ENCODE measurements at places on chromosomes 12 and 14. TPM values are rescaled to one million over a fixed set of nuclear protein-coding genes. Genes with fewer than 3 reads are reported as not detected.

GRCh38 chr12:82648259-82648909 lies 38.3 kb upstream of the TMTC2 start:
- H3K4me3 ChIP-seq = no peak overlapping the region
- no peaks in the 10 kb centered on the region for H3K36me3 ChIP-seq
- H3K27me3 ChIP-seq = no peaks in the 10 kb centered on the region
- H3K4me1 ChIP-seq = peaks cover 12% of the 10 kb centered on the region
- no peak for DNase-seq

Gene IL26
- not detected for total RNA-seq

DNA sequence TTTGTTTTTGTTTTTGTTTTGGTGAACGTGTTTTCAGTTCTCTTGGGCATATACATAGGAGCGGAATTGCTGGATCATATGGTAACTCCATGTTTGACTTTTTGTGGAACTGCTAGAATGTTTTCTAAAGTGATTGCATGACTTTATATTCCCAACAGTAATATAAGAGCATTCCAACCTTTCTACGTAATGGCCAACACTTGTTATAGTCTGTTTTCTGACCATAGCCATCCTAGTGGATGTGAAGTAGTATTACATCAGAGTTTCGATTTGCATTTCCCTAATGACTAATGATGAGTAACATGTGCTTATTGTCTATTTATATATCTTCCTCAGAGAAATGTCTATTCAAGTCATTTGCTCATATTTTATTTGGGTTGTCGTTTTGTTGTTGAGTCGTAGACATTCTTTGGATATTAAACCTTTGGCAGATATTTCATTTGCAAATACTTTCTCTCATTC lies 268.7 kb downstream of the AEBP2 start:
- no peaks in the 10 kb centered on the region for H3K4me1 ChIP-seq
- DNase-seq = no peak
- H3K4me3 ChIP-seq = no peak overlapping the region

- no peak overlapping the region for H3K27ac ChIP-seq
- H3K36me3 ChIP-seq = no peaks in the 10 kb centered on the region
- no peak for DNase-seq
- H3K4me3 ChIP-seq = no peak overlapping the region
- peaks cover 19% of the 10 kb centered on the region for H3K4me1 ChIP-seq
Observed at GRCh38 chr14:100842799-100843198, 16.9 kb downstream of the MEG3 start.

- no peak for DNase-seq
- no peaks in the 10 kb centered on the region for H3K27me3 ChIP-seq
- no peak overlapping the region for H3K4me3 ChIP-seq
- no peak overlapping the region for H3K27ac ChIP-seq
- peaks cover 14% of the 10 kb centered on the region for H3K4me1 ChIP-seq
Observed at GRCh38 chr14:44901696-44902095, 60.1 kb downstream of the KLHL28 start.

DNA sequence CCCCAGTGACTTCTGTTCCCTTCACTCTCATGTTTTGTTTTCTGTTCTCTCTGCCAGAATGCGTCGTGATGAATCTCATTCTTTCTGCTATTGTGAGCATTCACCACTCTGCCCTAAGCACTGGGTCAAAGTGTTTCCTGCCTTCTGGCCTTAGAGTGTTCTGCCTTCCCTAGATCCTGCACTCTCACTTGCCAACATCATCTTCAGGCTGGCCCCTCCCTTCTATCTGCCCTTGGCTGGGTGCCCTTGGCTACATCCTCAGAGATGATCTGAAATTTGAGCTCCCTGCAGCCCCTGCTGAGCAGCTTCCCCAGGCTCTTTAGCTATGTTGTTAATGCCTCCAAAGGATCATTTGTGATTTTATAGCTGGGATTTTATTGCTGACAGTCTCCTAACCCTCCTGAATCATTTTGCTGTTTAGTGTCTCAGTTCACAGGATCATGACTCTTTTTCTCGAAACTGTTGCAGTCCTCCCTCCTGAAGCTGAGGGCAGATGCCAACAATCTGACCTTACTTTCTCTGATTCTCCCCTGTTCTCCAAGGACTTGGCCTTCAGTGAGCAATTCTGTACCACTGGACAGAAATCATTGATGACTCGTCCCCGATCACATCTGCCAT lies 4.5 kb downstream of the DHRS2 start:
- peaks cover 10% of the 10 kb centered on the region for H3K4me1 ChIP-seq
- H3K36me3 ChIP-seq = no peaks in the 10 kb centered on the region
- no peak overlapping the region for H3K4me3 ChIP-seq
- no peaks in the 10 kb centered on the region for H3K27me3 ChIP-seq
- peak; percentile 48 for DNase-seq

Gene CLEC6A
- not detected for total RNA-seq

Gene STYK1
- total RNA-seq = 1.8 TPM

DNA sequence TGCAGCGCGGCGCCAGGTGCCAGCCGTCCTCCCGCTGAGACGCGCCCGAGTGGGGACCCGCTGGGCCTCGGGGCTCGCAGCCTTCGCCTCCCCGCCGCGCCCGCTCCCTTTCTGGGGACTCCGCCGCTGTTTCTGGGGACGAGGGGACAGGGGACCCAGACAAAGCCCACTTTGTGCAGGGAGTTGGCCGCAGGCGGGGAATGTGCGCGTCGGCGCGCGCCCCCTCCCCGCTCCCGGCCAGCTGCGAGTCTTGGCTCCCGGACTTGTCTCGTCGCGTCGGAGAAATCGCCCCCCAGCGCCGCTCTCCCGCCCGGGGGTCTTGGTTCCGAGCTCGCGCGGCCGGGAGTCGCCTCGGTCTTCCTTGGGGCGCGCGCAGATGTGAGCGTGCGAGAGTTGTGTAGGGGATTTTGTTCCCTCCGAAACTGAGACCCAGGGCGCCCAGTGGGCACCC lies 717 bp downstream of the VASH1 start:
- no peaks in the 10 kb centered on the region for H3K36me3 ChIP-seq
- no peak for DNase-seq
- peaks cover 80% of the 10 kb centered on the region for H3K27me3 ChIP-seq
- peaks cover 14% of the 10 kb centered on the region for H3K4me1 ChIP-seq
- no peak overlapping the region for H3K27ac ChIP-seq

DNA sequence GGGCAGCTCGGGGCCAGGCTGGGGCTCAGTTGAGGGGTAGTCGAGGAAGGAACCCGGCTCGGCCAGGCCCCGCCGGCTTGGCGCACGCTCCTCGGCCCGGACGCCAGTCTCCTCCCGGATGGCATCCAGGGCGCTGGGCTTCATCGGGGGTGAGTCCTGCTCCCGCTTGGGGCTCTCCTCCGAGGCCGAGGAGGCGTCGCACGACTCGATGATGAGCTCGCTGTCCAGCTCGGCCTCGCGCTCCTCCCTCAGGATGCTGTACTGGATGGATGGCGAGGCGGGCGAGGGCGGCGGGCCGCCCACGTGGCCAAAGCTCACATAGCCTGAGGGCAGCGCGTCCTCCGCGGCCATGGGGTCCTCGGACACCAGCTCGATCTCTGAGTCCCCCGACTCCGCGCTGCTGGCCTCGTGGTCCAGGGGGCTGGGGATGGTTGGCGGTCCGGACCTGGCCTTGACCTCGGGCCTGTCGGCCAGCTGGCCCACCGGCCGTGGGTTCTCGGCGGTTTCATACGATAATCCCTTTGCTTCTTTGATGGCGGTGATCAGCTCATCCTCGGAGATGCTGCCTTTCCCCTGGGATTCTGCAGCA lies 143.4 kb downstream of the RTN1 start:
- H3K27me3 ChIP-seq = no peaks in the 10 kb centered on the region
- no peaks in the 10 kb centered on the region for H3K4me1 ChIP-seq
- no peak overlapping the region for H3K4me3 ChIP-seq
- DNase-seq = no peak

DNA sequence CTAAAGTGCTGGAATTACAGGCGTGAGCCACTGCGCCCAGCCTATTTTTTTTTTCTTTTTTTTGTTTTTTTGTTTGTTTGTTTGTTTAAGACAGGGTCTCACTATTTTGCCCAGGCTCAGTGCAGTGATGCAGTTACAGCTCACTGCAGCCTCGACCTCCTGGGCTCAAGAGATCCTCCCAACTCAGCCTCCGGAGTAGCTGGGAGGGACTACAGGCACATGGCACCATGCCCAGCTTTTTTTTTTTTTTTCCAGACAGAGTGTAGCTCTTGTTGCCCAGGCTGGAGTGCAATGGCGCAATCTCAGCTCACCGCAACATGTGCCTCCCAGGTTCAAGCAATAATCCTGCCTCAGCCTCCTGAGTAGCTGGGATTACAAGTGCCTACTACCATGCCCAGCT lies 5.8 kb upstream of the ITFG2 start:
- H3K27ac ChIP-seq = no peak overlapping the region
- peaks cover 42% of the 10 kb centered on the region for H3K36me3 ChIP-seq
- DNase-seq = no peak
- H3K4me3 ChIP-seq = no peak overlapping the region
- no peaks in the 10 kb centered on the region for H3K4me1 ChIP-seq

Gene SDS
- not detected for total RNA-seq

DNA sequence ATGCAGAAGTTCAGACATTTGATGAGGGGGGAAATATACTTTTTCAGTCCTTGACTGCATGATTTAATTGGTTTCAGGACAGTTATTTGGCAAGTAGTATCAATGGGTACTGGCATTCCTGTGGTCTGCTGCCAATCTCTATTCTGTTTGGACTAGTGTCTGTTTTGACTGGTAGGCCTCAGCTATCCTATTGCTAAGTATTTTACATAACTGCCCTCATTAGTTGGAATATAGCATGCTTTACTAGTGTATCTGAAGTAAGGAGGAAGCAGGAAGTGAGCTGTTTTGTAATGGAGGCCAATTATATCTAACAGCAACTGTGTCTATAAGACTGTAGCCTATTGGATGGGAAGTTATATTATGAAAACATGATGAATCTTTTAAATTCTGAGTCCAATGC lies 104.3 kb downstream of the FLRT2 start:
- no peaks in the 10 kb centered on the region for H3K27me3 ChIP-seq
- no peak for DNase-seq
- no peak overlapping the region for H3K4me3 ChIP-seq
- no peaks in the 10 kb centered on the region for H3K4me1 ChIP-seq
- no peaks in the 10 kb centered on the region for H3K36me3 ChIP-seq
- H3K27ac ChIP-seq = no peak overlapping the region

All from GM23338 (cell line).